ENCODE measurements at places on chromosomes 3 and 15. TPM values are rescaled to one million over a fixed set of nuclear protein-coding genes. Genes with fewer than 3 reads are reported as not detected.

DNA sequence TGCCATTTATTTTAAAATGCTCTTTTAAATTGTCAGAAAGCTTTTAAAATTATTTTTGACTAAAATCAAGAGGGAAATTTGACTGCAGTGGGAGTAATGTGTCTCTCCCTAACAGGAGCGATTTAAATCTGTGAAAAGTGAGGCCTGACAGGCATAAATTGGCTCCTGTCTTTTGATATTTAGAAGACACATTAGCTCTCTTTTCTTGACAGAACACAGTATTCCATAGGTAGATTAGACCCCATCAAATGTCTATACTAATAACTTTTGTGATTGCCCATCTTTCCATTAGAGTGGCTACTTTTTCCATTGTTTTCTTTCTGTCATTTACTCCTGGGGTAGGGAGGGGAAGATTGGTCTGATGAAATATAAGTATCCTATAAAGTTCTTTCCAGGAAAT lies 866.3 kb downstream of the ROBO1 start:
- no peak for DNase-seq

- DNase-seq, result no peak
Observed at GRCh38 chr3:64000453-64001055, 22.7 kb downstream of the PSMD6 start.

- no peak for DNase-seq
Observed at GRCh38 chr3:70112751-70113150, 113.2 kb downstream of the SAMMSON start.

GRCh38 chr15:37028625-37029296 lies 71.6 kb downstream of the MEIS2 start:
- DNase-seq, result no peak

DNA sequence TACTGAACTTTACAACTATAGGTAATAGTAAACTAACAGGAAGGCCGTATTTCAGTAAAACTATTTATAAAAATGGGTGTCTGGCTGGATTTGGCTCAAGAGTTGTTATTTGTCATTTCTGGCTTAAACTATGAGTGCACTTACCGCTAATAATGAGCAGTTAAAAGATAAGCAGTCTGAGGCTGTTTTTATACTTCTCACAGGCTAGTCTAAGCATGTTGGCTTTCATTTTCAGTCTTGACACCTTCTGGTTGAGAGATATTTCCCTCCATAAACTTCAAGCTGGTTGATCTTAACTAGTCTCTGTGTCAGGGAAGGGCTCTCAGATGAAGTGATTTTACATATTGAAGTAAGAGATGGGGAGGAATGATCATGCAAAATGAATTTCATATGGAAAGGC lies 96.1 kb downstream of the RSRC1 start:
- no peak for DNase-seq

- DNase-seq, result no peak
Observed at GRCh38 chr15:78675617-78676360, 34.8 kb upstream of the CHRNB4 start.

GRCh38 chr3:173890091-173890490 lies 492.5 kb downstream of the NLGN1 start:
- DNase-seq, result no peak

- no peak for DNase-seq
Observed at GRCh38 chr3:43417133-43417532, 130.8 kb downstream of the SNRK start.

DNA sequence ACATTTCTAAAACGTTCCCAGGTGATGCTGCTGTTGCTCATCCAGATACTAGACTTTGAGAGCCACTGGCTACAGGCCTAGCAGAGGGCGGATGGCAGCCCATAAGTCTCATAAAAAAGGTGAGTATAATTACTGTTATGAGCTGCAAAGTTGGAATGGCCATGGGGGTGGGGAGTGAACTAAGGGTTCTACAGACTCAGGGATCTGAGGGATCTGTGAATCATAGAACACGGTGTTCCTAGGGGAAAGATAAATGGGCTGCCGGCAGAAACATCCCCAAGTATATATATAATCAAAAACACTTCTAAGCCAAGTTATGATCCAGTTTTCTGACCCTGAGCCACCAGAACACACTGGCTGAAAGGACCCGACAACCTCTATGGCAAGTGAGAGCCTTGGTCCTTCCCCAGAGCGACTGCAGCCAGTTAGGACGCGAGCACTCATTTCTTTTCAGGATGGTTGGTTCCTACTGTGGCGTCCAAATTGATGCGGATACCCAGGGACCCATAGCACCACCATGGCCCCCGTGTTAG lies 7.9 kb upstream of the SYNM start:
- no peak for DNase-seq

- no peak for DNase-seq
Observed at GRCh38 chr15:56082263-56082761, 88.9 kb upstream of the NEDD4 start.

DNA sequence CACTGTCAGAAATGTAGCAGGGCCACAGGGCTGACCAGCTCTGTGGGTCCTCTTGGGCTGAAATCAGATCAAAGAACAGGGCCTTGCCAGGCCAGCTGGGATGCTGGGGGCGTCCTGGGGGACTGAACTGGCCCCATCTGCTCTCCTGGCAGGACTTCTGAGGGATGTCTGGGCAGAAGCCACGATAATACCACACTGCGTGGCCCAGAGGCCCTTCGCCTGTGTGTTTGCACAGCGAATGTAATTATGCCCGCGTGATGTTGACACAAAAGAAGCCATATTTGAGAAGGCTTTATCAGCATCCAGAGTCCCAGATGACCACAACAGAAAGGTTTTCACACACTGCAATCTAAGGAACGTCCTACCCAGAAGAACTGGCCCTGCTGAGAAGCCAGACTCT lies 174.0 kb downstream of the RAB11A start:
- no peak for DNase-seq

- DNase-seq, result no peak
Observed at GRCh38 chr3:145898487-145898886, 262.5 kb downstream of the PLOD2 start.

DNA sequence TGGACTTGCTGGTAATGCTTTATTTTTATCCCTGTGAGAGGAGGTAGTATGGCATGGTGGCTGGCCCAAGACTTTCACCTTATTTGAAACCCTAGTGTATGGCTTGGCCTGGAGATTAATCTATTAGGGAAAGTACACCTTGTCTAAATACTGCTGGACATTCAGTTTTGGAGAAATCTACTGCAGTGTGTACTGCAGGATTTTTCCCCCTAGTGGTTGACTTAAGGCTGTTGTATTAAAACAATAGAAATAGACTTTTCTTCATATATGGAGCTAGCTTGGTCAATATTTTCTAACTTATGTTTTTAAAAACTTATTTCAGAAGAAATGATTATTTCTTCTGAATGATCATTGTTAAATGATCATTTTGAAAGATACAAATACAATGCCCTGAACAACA lies 13.9 kb upstream of the SLITRK3 start:
- no peak for DNase-seq

DNA sequence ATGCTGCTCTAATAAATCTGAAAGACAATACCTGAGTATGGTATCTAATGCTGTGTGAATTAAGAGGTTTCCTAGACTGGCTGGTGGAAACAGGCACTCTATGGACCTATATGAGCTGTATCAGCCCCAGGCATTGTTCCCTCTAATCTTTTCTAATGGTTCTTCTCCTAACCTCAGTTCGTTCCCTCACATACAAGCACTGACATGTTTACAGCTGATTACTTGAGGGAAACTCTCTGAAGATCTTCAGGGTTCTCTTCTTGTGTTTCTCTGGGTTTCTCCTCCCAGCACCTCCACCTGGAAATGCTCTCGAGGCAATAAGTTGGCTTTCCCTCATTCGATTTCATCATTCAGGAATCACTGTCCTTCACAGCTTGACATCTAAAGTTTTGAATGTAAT lies 52.9 kb downstream of the KLF15 start:
- DNase-seq, result no peak

GRCh38 chr3:1365528-1365927 lies 272.7 kb downstream of the CNTN6 start:
- no peak for DNase-seq

- DNase-seq, result no peak
Observed at GRCh38 chr3:122558605-122559004, 5.5 kb downstream of the PARP9 start.

GRCh38 chr15:94061041-94061440 lies 170.3 kb upstream of the MCTP2 start:
- DNase-seq, result no peak

The VPS39 gene
- 35.1 TPM for total RNA-seq

The PLXNB1 gene
- 9.3 TPM for total RNA-seq

The EHD4 gene
- total RNA-seq, result 190 TPM

The ADCY5 gene
- 0.07 TPM for total RNA-seq

The PRR20G gene
- not detected for total RNA-seq

The EDEM1 gene
- total RNA-seq, result 26.2 TPM

The RBMS3 gene
- 49.5 TPM for total RNA-seq

The CLDN1 gene
- total RNA-seq, result 0.14 TPM

The GOLGA8T gene
- 0.20 TPM for total RNA-seq

The SCG5 gene
- total RNA-seq, result 0.92 TPM

The EPM2AIP1 gene
- 12.1 TPM for total RNA-seq

Measured in pulmonary artery endothelial cell (primary cell).